ENCODE measurements at places on chromosomes 2 and 18. TPM values are rescaled to one million over a fixed set of nuclear protein-coding genes. Genes with fewer than 3 reads are reported as not detected.

SNED1 gene
- 62.7 TPM for total RNA-seq

- DNase-seq: no peak
These were observed 3.5 kb upstream of the RAB27B start for GRCh38 chr18:54824761-54825160.

- DNase-seq: no peak
These were observed 209.5 kb upstream of the HS6ST1 start for GRCh38 chr2:128528133-128528532.

KLHL30 gene
- total RNA-seq: 9.6 TPM

GCG gene
- total RNA-seq: not detected

GRCh38 chr2:84732897-84733778, 147.7 kb downstream of the TRABD2A start:
- no peak for DNase-seq

- no peak for DNase-seq
These were observed 124.9 kb downstream of the CSRNP3 start for GRCh38 chr2:165594231-165594934.

DNA sequence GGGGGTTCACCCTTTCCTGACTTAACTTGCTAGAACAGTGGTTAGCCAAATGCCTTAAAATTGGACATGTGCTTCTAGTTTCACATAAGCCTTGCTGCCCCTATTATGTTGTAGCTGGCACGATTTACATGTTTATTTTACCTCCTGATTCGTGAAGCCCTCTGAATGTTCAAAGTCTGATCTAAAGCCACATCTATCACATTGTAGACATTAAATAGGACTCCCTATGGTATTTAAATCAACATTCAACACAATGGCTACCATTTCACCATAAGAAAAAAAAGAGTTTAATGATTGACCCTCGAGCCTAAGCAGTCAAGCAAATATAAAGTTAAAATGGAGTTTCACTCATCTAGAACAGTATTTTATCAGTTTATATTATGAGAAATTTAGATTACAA, 151.5 kb downstream of the GULP1 start:
- DNase-seq: no peak

DNA sequence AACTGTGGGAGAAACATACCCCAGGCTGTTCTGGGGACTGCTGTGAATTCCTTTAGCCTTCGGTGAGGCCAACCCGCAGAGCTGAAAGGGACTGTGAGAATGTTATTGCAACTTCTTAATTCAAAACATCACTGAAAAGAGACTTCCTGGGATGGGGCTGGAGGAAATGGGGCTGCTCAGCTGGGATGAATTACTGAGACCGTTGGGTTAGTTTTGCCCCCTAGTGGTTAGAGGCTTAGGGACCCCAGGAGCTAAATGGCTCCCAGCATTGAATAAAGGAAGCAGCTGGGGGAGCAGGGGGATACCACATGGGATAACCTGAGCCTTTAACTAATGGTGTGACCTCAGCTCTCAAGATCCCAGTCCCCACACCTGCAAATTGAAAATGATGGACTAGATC, 941.1 kb upstream of the FANCL start:
- DNase-seq: no peak

DNA sequence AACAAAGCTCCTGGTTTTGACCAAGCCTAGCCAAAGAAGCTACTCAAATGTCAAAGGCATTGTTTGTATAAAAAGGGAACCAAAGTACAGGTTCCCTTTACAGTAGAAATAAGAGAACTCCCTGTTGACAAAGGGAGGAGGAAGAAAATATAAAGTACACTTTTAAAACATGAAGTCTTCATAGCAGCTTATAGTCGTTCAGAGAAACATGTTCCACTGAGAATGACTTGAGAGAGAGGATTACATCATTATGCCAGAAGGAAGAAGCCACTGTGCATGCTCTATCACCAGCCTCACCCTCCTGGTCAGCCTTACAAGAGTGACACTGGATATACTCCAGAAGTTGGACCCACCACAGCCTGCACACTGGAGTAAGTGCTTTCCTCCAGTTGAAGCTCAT, 2.5 kb upstream of the DHRS9 start:
- no peak for DNase-seq

DNA sequence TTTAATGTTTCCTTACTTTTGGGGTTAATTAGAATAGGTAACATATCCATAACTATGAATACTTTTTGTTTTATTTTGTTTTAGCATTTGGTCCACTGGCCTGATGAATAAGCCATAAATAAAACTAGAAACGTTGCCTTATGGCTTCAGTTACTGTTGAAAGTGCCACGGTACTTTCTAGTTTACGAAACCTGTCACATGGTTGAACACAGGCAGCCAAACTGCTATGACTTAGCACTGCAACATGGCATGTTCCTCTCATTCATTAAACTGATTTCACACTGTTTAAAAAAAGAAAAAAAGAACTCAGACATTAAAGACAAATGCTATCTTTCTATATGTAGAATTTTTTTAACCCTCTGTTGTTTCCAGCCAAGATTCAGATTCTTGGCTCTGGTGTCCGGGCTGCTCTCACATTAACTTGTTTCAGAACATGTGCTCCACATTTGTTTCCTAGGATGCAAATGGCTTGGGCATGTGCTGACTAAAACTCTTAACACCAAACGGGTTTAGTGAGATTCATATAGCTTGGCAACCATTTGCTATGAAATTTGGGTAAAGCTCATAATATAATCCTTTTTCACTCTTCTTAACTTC, 323.9 kb upstream of the RND3 start:
- no peak for DNase-seq

UGT1A7 gene
- total RNA-seq: not detected

DNA sequence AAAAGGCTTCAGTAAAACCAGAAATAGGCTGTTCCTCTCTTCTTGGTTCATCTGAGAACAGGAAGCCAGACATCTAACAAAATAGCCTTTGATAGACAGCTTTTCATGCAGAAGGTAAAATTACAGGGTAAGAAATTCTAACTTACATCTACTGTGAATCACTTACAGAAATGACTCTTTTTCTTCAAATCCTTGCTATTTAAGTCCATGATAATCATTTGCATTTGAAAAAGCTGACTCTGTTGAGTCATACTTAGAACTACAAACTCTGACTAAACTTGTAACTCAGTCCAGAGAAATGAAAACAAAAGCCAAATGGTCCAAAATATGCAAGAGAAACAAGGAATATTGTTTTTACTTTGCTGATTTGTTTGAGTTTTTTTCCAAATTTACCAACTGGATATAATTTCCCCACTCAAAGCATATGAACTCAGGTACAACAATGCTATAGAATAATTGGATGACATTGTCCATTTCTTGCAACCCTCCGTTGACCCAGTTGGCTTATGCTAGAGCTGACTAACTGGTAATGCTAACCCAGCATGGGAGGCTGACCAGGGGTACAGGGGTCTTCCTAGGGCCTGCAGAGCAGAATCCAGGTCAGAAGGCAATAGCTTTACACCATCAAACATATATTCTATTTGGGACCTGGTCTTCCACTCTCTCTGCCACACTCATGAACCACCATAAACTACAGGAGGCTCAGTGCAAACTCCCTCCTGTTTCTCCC, 18.8 kb upstream of the MREG start:
- no peak for DNase-seq

DNA sequence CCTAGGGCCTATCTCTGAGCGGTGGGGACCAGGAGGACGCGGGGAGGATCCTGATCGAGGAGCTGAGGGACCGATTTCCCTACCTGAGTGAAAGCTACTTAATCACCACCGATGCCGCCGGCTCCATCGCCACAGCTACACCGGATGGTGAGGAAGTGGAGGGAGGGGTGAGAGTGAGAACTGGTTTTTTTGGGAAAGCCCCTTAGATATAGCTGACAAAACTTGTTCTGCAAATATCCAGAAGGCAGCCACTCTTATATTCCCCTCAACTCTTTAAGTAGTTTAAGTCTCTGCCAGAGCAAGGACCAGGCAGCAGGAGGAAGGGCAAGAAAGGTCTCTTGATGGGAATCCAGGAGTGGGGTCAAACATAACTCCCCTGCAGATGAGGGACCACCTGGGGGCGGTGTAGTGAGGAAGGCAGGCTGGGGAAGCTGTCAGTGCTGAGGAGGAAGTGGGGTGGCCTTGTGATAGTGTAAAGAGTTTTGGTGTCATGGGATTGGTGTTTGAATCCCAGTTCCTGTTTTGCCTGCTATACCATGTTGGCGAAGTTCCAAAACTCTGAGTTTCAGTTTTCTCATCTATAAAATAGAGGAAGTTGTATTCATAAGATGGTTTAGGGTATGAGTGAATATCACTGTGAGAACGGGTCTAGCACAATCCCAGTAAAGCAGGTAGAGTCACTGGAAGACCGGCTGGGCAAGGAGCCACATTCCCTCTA, 3.4 kb downstream of the NAGK start:
- no peak for DNase-seq

GRCh38 chr2:141806090-141806489, 324.7 kb downstream of the LRP1B start:
- DNase-seq: no peak

PIEZO2 gene
- total RNA-seq: 7.5 TPM

DNA sequence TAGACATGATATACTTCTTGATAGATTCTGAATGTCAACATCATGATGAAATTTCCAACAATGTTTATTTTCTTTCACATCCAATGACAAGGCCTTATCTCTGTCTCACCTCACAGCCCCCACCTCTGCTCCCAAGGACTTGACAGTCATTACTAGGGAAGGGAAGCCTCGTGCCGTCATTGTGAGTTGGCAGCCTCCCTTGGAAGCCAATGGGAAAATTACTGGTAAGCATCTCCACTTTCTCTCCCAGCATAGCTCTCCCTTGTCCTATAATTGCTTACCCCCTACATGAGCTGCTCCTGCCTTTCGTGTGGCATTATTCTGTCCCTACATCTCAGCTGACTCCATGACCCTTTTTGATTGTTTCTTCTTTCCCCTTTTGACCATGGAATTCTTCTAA, 821.8 kb downstream of the MBD2 start:
- DNase-seq: no peak

DNA sequence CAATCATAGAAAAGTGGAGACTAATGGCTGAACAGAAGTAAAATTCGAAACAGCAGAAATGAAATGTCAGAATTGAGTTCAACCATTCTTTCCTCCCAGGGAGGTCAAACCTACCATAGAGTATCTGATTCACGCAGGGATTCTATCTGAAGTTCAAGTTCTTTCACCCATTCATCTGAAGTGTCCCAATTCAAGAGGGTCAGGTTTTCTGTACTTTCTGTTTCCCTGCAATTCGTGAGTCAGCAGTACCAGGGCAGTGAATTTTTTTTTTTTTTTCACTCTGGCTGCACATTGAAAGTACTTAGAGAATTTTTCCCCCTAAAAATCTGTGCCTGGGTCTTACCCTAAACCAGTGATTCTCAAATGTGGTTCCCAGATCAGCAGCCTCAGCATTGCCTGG, 40.9 kb upstream of the CCDC88A start:
- no peak for DNase-seq

DNA sequence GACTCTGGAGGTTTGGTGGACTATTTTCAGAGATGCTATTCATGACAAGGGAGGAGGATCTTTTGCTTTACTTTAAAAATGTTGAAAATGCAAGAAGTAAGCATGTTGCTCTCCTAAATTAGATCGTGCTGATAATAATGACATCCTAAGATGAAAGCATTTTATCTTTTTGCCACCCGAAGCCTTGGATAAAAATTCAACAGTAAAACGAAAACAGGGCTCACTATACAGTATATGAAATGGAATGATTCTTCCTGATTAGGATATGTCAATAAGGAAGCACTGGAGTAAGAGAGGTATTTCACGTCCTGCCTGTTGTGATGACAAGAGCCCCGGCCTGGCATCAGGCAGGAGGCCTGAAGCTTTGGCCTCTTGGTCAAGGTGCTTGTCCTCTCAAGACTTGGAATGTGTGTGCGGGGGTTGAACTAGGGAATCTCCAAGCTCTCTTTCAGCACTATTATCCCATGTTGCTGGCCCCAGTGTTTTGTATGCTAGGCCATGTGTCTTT, 306.0 kb downstream of the MTX2 start:
- no peak for DNase-seq

Data from posterior vena cava (tissue), 2 donors.